Stimulated activated CD8-positive, alpha-beta memory T cell treated with anti-CD3 and anti-CD28 coated beads, Interleukin-2, amount 100 ng/mL, for 48 hours (primary cell): ENCODE measurements at places on chromosomes 5 and 9.

- no peak for DNase-seq
Observed at GRCh38 chr5:73143716-73144115, 23.3 kb downstream of the TMEM171 start.

GRCh38 chr9:132768932-132769905 lies 99.0 kb downstream of the GTF3C4 start:
- peak; percentile 46 for DNase-seq

GRCh38 chr9:133137451-133138231 lies 16.6 kb upstream of the RALGDS start:
- no peak for DNase-seq

DNA sequence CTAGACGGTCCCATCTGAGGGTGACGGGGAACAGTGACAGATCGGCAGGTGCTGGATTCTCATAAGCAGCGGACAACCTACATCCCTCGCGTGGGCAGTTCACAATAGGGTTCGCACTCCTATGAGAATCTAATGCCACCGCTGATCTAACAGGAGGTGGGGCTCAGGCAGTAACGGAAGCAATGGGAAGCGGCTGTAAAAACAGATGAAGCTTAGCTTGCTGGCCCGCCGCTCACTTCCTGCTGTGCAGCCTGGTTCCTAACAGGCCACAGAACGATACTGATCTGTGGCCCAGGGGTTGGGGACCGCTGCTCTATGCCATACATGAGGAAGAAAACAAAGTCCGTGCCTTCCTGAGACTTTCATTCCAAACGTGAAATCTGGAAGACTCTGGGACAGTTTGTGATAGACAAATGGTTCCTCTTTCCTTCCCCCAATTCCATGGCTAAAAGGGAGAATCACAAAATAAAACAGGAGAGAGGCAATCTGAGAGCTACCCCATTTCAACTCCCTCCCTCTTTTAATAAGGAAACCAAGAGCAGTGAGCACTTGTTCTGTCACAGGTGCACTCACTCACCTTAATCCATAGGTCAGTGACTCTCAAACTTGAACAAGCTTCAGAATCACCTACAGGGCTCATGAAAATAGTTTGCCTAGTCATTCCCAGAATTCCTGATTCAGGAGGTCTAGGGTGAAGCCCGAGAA lies 12.1 kb downstream of the PDCL start:
- peak; percentile 26 for DNase-seq

DNA sequence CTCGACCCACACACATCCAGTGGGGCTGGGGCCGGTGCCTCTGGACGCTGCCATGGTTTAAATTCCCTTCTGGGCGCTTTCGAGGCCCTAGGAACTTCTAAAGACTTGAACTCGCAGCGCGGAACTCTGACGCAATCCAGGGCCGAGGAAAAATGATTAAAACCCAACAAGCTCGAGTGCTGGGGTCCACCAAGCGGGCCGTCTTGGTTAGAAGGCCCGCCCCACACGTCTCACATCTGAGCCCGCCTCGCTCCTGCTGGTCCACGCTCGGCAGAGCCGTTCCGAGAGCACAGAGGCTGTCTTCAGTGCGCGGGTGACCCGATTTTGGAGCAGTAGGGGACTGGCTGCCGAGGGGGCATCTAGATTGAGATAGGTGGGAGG lies 1.5 kb downstream of the CRHBP start:
- no peak for DNase-seq

GRCh38 chr5:78527054-78527859 lies 121.3 kb downstream of the LHFPL2 start:
- DNase-seq: no peak
